GM04504 (cell line): ENCODE measurements at places on chromosomes 7 and 10.

- DNase-seq = no peak
Observed at GRCh38 chr7:129829737-129830631, 122.8 kb downstream of the UBE2H start.

GRCh38 chr7:139680676-139681462 is 96.9 kb downstream of the HIPK2 start:
- DNase-seq = peak; percentile 92

- no peak for DNase-seq
Observed at GRCh38 chr10:13420532-13421307, 72.6 kb upstream of the SEPHS1 start.

DNA sequence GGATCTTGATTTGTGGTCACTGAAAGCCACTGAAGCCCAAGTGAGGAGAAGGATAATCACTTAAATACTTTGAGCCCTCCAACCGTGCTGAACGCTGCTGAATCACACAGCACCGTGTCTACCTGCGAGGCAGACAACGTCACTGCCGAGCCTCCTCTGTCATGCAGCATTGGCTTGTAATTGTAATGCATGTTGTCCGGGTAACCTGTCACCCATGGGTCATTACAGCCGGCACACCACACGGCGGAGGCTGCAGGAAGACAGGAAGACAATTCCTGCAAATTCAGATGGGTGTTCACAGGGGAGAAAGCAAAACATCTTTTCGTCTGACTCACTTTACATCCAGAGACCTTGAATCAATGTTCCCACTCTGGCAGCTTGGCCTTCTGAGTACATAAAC is 546.1 kb upstream of the FOXK1 start:
- no peak for DNase-seq

- DNase-seq = peak; percentile 70
Observed at GRCh38 chr10:112227331-112227987, 43.9 kb upstream of the GPAM start.

GRCh38 chr7:143909863-143910262 is 7.9 kb upstream of the TCAF1 start:
- peak; percentile 12 for DNase-seq

DNA sequence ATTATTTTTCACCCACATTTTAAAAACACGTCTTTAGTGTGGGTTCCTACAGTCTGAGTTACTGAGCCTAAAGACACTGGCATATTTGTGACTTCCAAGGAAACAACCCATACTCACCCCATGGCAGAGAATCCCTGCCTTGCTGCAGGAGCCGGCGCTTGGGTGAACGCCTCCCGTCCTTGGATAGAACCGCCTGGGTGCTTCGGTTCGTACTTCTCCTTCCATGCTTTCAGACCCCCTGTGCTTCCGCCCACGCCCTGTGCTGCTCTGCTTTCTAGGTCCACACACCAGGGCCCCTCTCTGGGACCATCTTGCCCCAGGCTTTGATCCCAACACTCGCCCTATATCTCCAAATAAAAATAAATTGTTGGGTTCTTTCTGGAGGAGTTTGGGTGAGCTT is 125.8 kb downstream of the PTPRN2 start:
- no peak for DNase-seq

DNA sequence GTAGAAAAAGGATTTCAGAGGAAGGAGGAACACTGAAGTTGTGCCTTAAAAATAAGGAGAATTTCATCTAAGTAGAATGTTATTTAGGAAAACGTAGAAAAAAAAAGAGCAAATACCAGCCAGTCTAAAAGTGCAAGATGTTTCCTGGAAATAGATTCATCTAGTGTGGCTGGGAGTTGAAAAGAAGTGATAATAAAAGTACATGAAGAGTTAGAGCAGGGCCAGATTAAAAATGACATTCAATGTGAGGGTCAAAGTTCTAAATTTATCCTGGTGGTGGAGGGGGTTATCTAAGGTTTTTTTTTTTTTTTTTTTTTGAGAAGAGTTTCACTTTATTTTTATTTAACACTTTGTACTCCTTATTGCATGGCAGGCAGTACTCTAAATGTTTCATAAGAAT is 289.3 kb downstream of the MDFIC start:
- no peak for DNase-seq

GRCh38 chr7:143519411-143520131 is 41.9 kb downstream of the TAS2R41 start:
- DNase-seq = no peak

- no peak for DNase-seq
Observed at GRCh38 chr10:129079705-129080104, 387.3 kb upstream of the MGMT start.

- no peak for DNase-seq
Observed at GRCh38 chr10:87715552-87716347, 56.1 kb downstream of the PAPSS2 start.

- DNase-seq = no peak
Observed at GRCh38 chr10:123428391-123428790, 237.8 kb upstream of the GPR26 start.

DNA sequence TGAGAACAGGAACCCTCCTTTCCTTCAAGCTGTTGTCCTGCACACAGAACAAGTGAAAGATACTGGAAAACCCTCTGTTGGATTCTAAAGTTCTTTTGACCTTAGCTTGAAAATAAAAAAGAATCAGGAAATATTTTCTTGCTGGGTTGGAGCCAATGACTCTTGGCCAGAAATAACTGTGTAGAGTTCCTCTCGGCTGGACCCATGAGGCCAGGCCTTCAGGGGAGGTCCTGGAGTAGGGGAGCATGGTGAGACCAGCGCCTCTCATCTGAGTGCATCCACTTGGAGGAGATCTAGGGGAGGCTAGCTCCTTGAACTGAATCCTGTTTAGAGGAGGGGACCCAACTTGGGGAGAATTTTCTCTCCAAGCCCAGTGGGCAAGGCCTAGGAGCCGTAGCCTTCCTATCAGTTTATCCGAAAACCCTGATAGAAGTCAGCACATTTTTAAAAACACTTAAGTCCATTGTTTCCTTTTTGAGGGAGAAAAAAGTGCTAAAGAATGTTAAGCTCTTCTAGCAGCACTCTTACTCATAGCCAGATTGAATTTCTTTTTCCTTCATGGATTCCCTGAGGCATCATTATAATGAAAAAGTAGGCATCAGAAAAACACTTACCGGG is 635.7 kb upstream of the ANKRD30A start:
- DNase-seq = no peak

DNA sequence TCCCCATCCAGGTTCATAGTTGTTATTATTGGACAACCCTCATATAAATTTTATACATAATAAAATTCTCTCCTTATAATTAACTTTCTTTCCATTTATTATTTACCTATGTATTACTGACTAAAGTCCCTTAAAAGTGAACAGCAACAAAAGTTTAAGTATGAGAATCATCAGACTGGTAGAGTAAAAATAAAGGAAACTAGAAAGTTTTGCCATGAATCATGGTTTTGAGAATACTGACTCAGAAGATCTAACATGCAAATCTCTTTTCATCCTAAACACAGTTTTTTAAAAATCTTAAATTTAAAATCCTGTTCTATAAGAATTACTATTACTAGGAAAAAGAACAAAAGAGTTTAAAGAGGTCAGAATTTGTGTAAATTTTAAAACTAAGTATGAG is 32.1 kb downstream of the HERC4 start:
- DNase-seq = no peak

- no peak for DNase-seq
Observed at GRCh38 chr7:142806022-142806356, 35.2 kb downstream of the PRSS2 start.

DNA sequence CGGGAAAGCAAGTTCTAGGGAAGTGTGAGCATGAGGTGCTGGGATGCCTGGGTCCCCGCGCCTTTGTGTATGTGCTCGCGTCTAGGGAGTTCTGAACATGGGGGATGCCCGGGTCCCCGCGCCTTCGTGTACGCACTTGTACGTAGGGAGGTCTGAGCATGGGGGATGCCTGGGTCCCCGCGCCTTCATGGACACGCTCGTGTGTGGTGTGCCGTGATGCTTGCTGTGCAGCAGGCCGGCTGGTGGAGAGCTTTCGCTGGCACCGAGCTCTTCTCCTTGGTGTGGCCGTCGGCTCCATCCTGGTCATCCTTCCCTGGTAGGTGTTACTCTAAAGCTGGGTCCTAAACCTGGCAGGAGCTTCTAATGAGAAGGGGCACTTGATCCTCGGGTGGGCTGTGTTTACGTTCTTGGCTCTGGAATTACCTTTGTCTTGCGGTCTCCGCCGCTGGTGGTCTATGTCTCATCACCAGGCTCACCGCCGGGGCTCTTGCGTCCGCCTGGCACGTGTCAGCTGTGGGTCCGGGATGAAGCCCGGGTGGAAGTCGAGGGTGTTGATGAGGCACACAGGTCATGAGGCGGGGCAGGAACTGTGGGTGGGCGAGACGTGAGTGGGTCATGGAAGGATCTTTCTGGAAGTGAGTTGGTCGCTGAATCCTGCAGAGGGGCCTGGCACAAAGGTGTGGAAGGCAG is 63.5 kb downstream of the DNAJB6 start:
- no peak for DNase-seq

- no peak for DNase-seq
Observed at GRCh38 chr7:14752301-14752700, 150.2 kb downstream of the DGKB start.

DNA sequence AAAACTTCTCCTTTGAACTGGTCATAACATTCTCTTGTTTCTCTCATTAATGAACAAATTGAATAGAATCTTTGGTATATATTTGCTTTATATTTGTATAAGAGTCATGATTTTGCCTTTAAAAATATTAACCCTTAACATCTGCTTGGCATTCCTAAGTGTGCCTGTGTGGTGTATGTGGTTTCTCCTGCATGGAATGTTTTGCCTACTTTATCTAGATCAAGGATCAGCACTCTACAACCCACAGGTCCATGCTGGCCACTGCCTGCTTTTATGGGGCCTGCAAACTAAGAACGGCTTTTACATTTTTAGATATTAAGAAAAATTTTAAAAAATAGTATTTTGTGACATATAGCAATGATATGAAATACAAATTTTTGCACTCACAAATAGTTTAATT is 4.3 kb upstream of the LAMB4 start:
- no peak for DNase-seq

- DNase-seq = peak; percentile 4
Observed at GRCh38 chr7:73520673-73521635, 1.1 kb downstream of the BAZ1B start.

DNA sequence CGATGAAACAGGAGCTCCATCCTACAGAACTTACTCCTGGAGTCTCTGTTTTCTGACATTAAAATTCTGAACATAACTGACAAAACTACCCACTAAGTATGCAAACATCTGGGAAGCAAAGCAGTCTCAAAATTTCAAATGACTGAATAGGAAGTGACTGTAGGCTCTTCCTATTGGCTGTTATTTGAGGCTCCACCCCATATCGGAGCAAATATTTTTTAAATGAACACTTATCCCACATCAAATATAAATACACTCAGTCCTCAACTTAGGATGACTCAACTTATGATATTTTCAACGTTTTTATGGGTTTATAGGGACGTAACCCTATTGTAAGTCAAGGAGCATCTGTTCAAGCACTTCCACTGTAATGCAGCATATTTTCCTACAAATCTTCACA is 8.8 kb downstream of the HSPA12A start:
- DNase-seq = peak; percentile 54

GRCh38 chr7:55013851-55014250 is 5.0 kb upstream of the EGFR start:
- DNase-seq = no peak

DNA sequence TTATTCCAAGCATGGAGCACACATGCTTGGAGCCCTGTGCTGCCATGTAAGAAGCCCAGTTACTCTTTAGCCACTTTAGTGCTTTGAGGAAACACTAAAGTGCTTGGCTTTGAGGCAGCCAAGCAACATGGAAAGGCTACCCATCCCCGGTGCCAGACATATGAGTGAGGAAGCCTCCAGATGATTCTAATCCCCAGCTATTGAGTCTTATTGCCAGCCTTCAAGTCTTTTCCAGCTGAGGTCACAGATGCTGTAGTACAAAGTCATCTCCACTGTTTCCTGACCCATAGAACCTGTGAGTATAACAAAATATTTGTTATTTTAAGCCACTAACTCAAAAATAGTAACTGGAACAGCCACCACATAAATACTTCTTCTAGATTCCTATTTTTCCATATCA is 91.4 kb upstream of the CYP26C1 start:
- DNase-seq = no peak

DNA sequence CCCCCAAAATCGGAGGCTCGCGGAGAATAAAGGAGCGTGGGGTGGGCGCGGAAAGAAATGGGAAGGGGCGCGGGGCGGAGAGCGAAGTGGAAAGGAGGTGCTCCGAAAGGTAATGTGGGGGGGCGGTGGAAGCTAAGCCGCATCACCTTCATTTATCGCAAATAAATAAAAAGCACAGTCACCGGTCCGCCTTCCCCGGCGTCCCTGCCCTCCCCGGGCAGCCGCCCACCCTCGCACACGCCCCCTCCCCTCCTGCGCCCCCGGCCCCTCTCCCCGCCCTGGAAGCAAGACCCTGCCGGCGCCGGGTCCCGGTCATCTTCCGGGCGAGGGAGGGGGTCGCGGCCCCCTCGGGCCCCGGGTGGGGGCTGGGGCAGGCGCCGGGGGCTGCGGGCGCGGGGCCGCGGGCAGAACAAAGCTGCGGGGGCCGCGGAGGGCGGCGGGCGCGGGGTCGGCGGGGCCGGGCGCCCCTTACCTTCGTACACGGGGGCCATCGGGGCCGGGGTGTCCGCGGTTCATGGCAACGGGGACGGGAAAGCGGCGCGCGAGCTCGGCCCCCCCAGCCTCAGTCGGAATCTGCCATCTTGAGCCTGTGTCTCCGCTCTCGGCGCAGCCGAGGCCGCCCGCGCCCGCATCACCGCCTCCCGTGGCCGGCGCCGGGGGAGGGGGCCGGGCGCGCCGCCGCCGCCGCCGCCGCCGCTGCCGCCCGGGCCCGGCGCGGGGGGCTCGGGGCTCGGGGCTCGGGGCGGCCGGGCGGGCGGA is 486 bp downstream of the HIPK2 start:
- DNase-seq = no peak

GRCh38 chr10:62085404-62085803 is 183.2 kb downstream of the RTKN2 start:
- no peak for DNase-seq

DNA sequence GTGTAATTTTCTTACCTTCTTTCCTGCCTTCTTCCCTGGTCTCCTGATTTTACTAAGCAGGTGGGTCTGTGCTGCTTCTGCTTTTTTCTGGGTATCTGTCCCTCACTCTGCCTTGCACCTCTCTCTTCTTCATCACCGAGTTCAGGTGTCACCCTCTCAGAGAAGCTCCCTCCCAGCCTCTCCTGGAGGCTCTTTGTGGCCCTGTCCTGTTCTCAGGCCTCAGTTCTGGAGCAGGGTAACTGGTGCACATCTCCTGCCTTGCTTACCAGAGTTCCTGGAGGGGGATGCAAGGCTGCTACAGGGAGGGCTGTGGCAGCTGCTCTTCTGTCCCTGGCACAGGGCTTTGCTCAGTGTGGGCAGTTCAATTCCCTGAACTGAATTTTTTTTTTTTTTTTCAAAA is 66.1 kb downstream of the RBM33 start:
- no peak for DNase-seq

- DNase-seq = peak; percentile 49
Observed at GRCh38 chr7:129295015-129295423, 70.2 kb downstream of the AHCYL2 start.

DNA sequence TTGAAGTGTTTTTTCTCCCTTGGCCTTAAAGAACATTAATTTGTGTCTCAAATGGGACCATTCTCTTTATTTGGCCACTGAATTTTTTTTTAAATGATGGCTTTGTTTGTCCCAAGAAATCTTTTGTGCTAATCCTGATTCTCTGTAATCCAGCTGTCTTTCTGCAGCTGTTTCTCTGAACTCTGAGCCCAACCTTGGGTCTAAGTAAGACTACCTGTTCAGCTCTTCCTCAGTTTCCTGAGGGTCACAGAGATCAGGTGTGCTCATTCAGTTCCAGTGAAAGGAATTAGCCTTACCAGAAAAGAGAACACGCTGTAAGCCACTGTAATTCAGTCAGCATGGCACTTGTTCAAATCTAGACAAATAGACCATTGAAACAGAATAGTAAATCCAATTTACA is 94.2 kb downstream of the ANKIB1 start:
- no peak for DNase-seq
